Foreskin keratinocyte (primary cell): ENCODE measurements at places on chromosomes 5 and 9.

GRCh38 chr5:153988510-153988909 is 50.2 kb downstream of the FAM114A2 start:
- DNase-seq = no peak

DNA sequence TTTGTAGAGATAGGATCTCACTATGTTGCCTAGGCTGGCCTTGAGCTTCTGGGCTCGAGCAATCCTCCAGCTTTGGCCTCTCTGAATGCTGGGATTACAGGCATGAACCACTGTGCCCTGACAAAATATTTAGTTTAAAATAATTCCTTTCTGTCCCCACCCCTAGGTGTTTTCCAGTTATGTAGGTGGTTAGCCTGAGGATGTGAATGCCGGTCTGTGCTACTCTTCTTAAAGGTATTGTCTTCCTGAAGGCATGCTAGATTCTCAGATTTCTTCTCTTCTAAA is 56.7 kb upstream of the BASP1 start:
- peak; percentile 65 for DNase-seq

DNA sequence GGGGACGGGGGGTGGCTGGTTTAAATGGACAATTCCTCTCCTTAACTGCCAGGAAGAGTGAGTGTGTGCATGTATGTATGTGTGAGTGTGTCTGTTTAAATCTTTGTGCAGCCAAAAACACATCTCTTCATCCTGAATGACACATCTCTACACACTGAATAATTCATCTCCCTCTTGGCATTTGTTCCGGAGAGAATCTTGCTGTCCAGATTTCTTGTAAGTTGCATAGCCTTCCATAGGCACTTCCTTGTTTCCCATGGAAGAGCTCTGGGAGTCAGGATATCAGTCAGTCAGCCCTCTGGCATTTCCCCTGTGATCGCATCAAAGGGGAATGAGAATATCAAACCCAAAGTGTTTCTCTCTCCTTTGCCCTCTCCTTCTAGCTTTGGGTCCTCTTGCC is 74.7 kb downstream of the WWC1 start:
- DNase-seq = peak; percentile 96

DNA sequence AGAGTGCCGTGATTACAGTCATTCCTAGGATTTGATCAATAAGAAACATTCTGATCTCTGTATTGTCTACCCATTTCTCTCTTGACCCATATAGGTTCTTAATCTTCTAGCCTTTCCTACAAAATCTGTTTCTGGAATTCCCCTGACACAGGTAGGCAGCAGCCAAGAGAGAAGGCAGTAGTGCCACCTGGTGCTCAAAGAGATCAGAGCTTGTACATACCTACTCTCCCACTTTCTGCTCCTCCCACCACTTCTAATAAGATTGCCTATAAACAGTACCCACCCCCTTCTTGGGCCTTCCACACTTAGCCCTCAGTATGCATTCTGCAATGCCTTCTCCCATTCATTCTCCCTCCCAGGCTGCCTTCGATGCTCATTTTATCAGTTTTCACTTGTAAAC is 117.4 kb upstream of the RORB start:
- peak; percentile 16 for DNase-seq

GRCh38 chr9:109246533-109246932 is 74.3 kb downstream of the EPB41L4B start:
- DNase-seq = no peak

DNA sequence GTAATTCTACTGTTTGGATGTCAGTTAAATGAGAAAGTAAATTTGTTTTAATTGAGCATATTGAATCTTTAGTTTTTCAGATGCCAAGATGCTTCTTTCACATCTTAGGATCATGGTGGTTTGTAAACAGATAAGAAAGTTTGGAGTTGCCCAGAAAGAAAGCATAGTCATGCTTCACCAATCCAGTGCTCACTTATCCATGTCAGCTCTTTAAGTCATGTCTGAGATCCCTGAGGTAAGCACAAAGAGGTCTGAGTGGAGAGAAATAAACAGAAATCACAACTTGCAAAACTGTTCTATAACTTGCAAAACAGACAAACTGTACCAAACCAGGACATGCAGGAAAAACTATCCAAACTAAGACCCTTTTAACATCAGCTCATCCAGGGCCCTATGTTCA is 87.7 kb downstream of the OSTF1 start:
- DNase-seq = no peak

- DNase-seq = peak; percentile 66
Measured at GRCh38 chr5:14036514-14036913, 92.0 kb upstream of the DNAH5 start.

DNA sequence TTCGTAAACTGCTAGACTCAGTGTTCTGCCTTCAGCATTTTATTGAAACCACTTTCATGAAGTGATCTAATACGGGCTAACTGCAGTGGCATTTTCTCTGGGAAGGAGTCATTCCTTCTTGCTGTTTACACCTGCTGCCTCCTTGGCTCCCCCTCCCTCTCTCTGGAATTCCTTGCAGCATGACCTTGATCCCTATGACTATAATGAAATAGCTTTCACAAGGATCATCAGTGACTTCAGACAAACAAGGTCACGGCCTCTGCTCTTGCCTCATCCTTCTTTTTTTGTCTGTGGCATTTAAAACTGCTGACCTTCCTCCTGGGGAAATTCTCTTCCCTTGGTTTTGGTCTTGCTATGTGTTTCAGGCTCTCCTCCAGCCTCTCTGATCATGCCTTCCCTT is 90.2 kb downstream of the ZNF462 start:
- DNase-seq = no peak
